ENCODE measurements at places on chromosomes 6 and 20. TPM values are rescaled to one million over a fixed set of nuclear protein-coding genes. Genes with fewer than 3 reads are reported as not detected.

Gene THBS2
- total RNA-seq, result 373 TPM

Gene CUTA
- total RNA-seq, result 107 TPM

Gene GHRH
- not detected for total RNA-seq

Gene CD109
- 20.4 TPM for total RNA-seq

Gene FOXF2
- total RNA-seq, result 1.2 TPM

Gene CLVS2
- not detected for total RNA-seq

Gene CST3
- total RNA-seq, result 1,451 TPM

Gene PRSS16
- total RNA-seq, result 0.28 TPM

Gene GSTA2
- not detected for total RNA-seq

Gene NMBR
- total RNA-seq, result not detected

Gene SOX12
- 9.5 TPM for total RNA-seq

Gene IL17A
- not detected for total RNA-seq

Gene BPIFB6
- not detected for total RNA-seq

Gene HLA-DQB1
- 13.8 TPM for total RNA-seq

Gene ADTRP
- total RNA-seq, result 1.2 TPM

Gene DDO
- total RNA-seq, result 1.9 TPM

Gene LY6G5C
- total RNA-seq, result 1.9 TPM

Gene SPATA2
- 4.5 TPM for total RNA-seq

Gene TSPO2
- not detected for total RNA-seq

Measured in posterior vena cava (tissue), 2 donors.